ENCODE measurements at places on chromosomes 1 and 21.

DNA sequence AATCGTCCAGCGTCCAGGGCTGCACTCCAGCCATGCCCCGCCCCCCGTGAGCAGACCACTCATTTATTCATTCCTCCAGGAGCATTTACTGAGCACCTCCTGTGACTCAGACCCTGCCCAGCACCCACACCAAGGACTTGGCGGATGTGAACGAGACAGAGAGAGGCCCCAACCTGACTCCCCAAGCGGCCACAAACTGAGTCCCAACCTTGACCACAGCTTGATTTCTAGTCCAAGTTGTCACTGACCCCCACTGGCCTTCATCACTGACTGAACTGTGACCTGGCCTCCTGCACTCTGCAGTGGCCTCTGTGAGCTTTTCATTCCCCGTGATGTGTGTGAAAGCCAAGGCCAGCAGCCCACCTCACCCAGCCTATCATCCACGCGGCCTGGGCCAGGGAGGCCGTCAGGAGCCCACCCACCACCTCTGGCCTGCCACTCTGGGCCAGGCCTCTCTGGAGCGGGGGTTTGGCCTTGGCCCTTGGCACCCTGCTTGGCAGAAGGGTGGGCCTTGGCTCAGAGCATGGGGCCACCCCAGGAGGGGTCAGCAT, 19.3 kb upstream of the RUNX3 start:
- DNase-seq, result no peak

DNA sequence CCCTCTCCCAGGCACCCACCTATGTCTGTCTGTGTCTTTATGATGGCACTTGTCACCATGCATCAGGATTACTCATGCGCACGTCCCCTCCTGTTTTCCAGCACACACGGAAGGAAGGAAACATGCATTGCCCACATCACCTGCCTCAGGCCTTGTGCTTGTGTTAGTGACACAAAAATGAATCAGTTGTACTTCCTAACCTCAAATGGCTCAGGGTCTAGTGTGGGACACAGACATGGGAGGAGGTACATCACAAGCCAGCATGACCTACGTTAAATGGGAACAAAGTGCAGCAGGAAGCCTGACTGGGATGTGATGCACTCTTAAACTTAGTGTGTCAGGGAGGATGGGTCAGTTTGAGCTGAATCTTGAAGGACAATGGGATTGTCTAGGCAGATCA, 126.7 kb downstream of the TRABD2B start:
- no peak for DNase-seq

DNA sequence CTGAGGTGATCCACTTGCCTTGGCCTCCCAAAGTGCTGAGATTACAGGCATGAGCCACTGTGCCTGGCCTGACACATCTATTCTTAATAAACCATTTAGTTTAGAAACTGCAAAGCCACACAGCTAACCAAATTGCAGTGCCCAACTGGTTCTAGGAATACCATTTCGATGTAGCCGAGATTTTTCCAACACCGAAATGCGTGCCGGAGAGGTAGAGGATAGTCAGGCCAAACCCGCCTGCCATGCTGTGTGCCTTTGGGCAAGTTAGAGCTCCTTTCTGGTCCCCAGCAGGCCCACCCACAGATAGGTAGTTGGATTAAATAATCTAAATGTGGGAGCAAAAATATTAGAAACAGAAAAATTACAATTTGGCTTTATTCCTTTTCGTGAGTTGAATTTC, 254.4 kb downstream of the FOXD2 start:
- no peak for DNase-seq

GRCh38 chr1:115677182-115677555, 35.4 kb downstream of the VANGL1 start:
- DNase-seq, result no peak

GRCh38 chr1:167797015-167797414, 75.2 kb downstream of the MPZL1 start:
- peak; percentile 41 for DNase-seq

GRCh38 chr1:224092111-224092510, 21.8 kb upstream of the FBXO28 start:
- DNase-seq, result no peak

GRCh38 chr1:52192436-52192835, 50.5 kb downstream of the ZFYVE9 start:
- no peak for DNase-seq

DNA sequence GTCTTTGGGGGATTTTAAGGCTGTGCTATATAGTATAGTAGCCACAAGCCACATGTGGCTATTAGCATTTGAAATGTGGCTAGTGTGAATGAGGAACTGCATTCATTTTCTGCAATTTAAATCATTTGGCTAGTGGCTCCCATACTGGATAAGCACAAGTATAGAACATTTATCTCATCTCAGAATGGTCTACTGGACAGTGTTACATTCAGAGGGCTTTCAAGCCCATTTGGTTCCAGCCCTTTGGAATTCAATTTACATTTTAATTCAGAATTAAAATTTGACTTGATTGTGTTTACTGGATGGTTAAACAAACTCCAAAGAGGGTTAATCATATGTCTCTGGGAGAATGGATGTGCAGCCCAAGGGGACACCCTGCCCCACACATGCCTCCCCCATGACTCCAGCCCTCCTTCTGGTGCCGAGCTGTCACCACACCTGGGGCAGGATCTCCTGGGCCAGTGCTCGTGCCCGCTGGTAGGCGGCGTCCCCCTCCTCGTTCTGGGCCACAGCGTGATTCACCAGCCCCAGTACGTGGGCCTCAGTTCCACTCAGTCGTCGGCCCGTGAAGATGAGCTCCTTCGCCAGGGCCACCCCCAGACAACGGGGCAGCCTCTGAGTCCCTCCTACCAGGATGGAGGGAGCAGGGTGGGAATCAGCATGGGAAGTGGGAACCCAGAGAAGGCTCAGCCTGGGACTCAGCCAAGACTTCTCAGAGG, 17.2 kb downstream of the ECHDC2 start:
- no peak for DNase-seq

DNA sequence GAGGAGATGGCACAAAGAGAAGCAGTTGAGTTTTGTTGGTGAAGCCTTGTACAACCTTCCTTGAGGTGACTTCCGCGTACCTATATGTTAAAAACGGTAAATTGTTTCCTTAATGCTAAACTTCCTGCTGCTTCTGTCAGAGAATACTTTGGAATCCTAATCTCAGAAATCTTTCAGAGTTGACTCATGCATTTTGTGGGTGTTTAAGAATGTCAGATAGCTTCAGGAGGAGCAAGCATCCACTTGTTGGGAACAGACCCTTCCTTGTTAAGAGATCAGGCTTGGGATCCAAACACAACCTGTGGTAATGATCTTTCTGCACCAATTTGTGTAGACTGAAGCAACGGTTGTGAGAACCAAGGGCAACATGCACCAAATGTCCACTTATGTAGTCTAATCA, 29.5 kb downstream of the AK4 start:
- DNase-seq, result no peak

DNA sequence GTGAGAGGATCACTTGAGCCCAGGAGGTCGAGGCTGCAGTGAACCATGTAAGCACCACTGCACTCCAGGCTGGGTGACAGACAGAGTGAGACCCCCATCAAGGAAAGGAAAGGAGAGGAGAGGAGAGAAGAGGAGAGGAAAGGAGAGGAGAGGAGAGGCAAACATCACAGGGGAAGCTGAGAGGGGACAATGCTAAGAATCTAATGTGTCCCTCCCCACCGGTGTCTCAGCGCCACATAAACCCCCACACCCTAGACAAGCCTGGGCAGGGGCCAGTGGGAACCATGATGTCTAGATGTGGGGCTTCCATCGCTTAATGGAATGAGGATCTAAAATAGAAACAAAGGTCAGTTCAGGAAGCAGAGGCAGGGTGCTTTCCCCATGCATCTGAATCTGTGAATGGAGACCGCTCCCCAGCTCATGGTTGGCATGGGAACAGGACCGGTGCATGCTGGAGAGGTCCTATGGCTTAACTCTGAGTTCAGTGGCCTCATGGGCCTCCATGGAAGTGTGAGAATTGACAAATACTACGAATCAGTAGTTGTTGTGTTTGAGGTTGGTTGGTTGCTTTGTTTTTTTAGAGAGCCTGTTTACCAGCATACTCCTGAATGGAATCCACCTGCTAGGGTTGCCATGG, 16.3 kb upstream of the LAPTM5 start:
- DNase-seq, result no peak

GRCh38 chr1:219945795-219946194, 17.4 kb upstream of the SLC30A10 start:
- peak; percentile 70 for DNase-seq

- no peak for DNase-seq
These were observed 121.9 kb upstream of the JUN start for GRCh38 chr1:58905628-58906221.

DNA sequence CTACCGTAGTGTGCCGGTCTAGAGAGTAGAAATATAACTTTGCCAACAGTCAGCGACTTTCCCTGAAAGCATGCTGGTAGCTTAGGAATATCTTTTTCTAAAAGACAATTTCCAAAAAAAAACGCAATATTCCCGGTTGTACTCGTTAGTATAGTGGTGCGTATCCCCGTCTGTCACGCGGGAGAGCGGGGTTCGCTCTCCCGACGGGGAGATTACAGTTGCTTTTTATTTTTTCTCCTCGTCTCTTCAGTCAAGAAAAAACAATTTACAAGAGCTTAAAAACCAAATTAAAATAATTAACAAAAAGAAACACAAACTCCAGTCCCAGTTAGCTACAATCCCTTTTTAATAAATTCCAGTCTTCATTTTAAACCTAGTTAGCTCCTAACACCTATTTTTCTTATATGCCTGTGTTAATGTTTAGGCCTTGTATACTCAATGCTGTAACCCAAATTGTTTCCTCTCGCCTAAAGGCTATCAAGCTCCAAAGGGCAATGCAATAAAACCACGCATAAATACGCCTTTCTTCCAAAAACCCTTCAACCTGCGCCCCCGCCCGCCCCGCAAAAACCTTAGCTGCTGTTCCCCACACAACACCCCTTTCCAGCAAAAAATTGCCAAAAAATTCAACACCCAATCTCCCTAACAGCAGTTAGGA, 7.8 kb downstream of the HSPA6 start:
- DNase-seq, result no peak

GRCh38 chr1:231701306-231701705, 74.7 kb downstream of the DISC1 start:
- no peak for DNase-seq

- peak; percentile 79 for DNase-seq
These were observed 11.7 kb upstream of the HSD11B1 start for GRCh38 chr1:209692745-209693504.

DNA sequence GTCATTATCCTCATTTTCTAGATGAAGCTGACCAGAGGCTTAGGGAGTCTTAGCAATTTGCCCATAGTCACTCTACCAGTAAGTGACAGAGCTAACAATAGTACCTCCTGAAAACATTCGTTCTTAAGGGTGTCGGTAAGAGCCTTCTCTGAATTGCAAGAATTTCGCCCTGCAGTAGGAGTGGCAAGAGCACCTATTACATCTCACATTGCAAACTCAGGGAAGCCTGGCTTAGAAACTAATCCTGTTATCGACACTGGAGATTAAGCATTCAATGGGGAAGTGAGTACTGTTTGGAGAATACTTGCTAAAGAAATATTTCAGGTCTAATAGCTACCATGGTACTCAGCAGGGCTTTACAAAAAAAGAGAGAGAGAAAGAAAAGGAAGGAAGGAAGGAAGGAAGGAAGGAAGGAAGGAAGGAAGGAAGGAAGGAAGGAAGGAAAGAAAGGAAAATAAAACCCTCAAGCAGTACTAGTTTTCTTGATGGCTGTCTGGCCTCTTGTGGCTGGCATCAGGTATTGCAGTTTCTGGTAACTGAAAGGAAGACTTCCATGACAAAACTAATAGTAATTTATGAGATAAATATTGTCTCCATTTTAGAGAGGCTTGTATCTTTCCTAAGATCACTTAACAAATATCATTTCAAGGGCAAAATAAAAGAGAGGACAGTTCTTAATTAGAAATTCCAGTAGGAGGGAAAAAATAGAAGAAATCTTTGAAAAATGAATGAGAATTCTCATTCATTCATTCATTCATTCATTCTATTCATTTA, 10.4 kb downstream of the C1orf226 start:
- DNase-seq, result peak; percentile 70

DNA sequence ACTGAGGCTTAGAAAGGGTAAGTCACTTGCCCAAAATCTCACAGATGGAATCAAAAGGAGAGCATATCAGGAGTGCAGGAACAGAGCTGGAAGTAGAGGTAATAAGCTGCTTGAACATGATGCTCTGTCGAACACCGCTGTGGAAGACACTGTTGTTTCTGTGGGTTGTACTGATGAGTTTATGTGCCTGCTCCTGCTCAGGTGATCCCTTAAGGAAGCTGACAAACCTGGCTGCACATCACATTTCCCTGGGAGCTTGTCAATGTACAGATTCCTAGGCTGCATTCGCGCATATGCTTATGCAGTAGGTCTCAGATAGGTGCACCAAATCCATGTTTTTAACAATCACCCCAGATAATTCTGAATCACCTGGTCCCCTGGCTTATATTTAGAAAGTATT, 79.7 kb downstream of the ZNF326 start:
- no peak for DNase-seq

DNA sequence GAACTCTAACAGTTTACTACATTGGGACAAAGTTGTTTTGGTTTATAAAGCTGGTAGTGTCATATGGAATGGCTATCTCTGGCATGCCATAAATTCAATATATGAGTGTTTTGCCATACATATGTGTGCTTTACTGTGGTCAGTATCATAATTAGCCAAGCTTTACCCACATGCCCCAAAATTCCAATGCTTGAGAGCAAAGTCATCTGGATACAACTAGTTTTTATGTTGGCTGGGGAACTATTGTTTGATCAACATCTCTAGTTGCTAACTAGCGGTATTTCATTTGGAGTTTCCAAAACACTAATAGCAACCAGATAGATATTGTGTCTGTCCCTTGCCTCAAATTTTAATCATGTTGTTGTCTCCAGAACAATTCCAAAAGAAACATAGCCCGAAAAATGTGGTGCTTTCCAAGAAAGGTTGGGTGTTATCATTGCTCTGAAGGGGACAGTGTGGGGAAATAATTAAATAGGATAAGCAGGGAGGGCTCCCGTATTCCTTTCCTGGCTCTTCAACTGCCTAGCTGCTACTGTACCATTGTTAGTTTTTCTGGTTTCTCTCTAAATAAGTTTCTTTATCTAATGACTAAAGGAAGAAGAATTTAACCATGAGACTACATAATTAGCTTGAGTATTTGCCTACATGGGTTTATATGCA, 136.1 kb downstream of the TGFB2 start:
- no peak for DNase-seq

GRCh38 chr21:45639206-45640000, 4.1 kb upstream of the PCBP3 start:
- DNase-seq, result no peak

All from Kasumi-1 (cell line).